Activated CD8-positive, alpha-beta memory T cell treated with anti-CD3 and anti-CD28 coated beads, Interleukin-2, amount 50 U/mL, for 48 hours (primary cell): ENCODE measurements at places on chromosomes 11 and 22.

GRCh38 chr11:118406599-118407166, 5.3 kb downstream of the ATP5MG start:
- DNase-seq: no peak

DNA sequence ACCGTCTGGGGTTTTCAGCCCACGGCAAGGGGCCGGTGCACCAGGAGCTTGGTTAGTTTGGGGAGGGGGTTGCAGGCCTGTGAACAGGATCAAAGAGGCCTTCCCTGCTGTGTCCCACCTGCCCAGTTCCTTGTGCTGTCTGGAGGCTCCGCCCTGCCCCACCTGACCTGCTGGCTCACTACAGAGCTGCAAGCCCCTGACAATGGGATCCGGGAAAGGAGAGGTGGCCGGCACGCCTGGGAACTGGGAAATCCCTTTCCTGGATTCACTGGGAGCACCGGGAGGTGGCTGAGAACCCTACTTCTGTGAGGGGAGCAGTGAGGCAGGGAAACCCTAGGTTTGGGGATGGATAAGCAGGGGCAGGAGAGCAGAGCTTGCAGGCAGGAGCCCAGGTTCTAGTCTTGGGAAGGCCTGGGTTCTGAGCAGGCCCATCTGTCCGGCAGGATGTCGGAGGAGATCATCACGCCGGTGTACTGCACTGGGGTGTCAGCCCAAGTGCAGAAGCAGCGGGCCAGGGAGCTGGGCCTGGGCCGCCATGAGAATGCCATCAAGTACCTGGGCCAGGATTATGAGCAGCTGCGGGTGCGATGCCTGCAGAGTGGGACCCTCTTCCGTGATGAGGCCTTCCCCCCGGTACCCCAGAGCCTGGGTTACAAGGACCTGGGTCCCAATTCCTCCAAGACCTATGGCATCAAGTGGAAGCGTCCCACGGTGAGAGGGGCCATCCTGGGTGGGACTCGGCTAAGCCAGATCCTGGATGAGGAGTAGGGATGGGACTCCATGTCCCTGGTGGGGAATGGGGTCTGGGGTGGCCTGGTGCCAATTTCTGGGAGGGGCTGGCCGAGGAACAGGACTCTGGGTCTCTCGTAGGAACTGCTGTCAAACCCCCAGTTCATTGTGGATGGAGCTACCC, 786 bp downstream of the CAPN1 start:
- DNase-seq: peak; percentile 58

DNA sequence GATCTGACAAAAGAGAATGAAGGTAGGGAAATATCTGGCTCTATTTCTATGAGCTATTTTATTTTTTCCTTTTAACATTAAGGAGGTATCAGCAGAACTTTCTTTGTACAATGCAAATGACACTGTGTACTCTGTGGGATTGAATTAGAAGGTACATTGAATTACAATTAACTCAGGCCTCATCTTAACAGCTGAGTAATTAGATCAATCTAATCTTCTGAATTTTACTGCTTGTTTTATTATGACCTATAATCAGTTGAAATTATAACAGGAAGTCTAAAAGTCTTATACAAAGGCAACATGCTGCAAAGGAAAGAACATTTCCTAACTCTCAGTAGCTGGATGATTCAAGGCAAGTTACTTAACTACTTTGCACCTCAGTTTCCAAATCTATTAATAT, 69.8 kb downstream of the RELT start:
- no peak for DNase-seq

DNA sequence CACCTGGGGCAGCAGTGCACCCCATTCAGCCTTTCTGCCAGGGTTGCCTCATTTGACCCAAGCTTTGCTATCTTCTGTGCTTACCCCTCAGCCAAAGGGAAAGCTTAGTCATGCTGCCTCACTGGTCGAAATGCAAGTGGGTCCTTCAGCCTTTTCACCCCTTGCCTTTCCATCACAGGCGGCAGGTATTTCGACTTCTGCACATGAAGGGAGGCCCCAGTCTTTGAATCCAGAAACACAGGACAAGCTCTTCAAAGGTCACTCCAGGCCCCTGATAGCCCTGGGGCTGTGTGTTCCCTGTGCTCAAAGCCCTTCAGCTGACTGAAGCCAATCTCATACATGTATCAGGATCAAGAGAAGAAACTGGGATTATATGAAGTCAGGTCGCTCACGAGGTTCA, 129.7 kb downstream of the SNX19 start:
- DNase-seq: no peak

GRCh38 chr11:63882555-63883242, 34.3 kb downstream of the RCOR2 start:
- DNase-seq: no peak

GRCh38 chr11:20670932-20671403, 1.6 kb downstream of the NELL1 start:
- DNase-seq: no peak

- DNase-seq: no peak
Observed at GRCh38 chr11:44946263-44946662, 4.4 kb downstream of the TP53I11 start.
